Body of pancreas (tissue), 4 donors: ENCODE measurements at places on chromosomes 13 and 19. TPM values are rescaled to one million over a fixed set of nuclear protein-coding genes. Genes with fewer than 3 reads are reported as not detected.

Gene KLC3
- 11.7 TPM for total RNA-seq

Gene PLPPR3
- total RNA-seq = not detected

- H3K4me1 ChIP-seq = peaks cover 44% of the 10 kb centered on the region
- DNase-seq = no peak
- H3K36me3 ChIP-seq = peaks cover 23% of the 10 kb centered on the region
Measured at GRCh38 chr19:47264629-47265028, 8.3 kb downstream of the CCDC9 start.

- H3K27me3 ChIP-seq = no peaks in the 10 kb centered on the region
- no peaks in the 10 kb centered on the region for H3K36me3 ChIP-seq
- no peak overlapping the region for H3K27ac ChIP-seq
- no peak for DNase-seq
- no peaks in the 10 kb centered on the region for H3K4me1 ChIP-seq
Measured at GRCh38 chr13:111632906-111633305, 312.5 kb downstream of the TEX29 start.

- H3K4me3 ChIP-seq = no peak overlapping the region
- H3K4me1 ChIP-seq = peaks cover 27% of the 10 kb centered on the region
- DNase-seq = peak; percentile 65
- peaks cover 7% of the 10 kb centered on the region for H3K36me3 ChIP-seq
Measured at GRCh38 chr19:49502866-49503581, 6.8 kb downstream of the RPS11 start.

DNA sequence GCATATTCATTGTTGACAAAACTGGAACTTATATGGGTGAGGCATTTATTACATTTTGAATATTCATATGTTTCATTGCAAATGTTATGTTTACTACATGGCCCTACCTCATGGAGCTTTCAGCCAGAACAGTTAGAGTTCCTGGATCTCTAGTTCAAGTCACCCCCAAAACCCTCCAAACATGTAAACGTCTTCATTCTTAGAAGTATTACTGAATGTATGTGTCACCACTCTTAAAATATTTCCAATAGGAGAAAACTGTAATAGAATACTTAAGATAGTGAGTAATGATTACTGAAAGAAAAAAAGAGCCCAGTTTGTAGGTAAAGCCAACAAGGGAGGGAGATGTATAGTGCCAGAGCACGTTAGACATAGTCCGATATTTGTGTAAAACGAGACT lies 23.5 kb downstream of the URI1 start:
- peaks cover 25% of the 10 kb centered on the region for H3K4me1 ChIP-seq
- DNase-seq = no peak
- no peaks in the 10 kb centered on the region for H3K27me3 ChIP-seq
- H3K36me3 ChIP-seq = no peaks in the 10 kb centered on the region
- no peak overlapping the region for H3K4me3 ChIP-seq

DNA sequence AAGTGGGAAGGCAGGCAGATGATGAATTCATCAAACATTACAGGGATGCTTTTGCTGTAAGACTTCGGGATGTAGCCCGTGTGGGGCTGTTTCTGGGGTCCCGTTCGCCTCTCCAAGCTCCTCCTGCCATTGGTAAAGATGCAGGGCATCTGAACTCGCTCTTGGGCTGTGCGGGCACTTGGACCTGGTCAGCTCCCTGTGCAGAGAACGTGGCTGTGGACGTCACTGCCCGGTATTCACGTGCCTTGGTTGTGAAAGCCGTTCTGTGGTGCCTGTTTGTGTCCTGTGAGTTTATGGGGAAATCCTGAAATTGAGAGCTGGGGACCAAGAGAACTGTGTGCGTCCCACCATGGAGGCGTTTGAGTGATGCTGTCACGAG lies 5.4 kb downstream of the TFDP1 start:
- H3K36me3 ChIP-seq = peaks cover 3% of the 10 kb centered on the region
- peaks cover 10% of the 10 kb centered on the region for H3K4me1 ChIP-seq
- no peaks in the 10 kb centered on the region for H3K27me3 ChIP-seq
- no peak overlapping the region for H3K27ac ChIP-seq
- H3K4me3 ChIP-seq = no peak overlapping the region
- no peak for DNase-seq

GRCh38 chr13:24280720-24281119 lies 28.7 kb upstream of the C1QTNF9 start:
- no peaks in the 10 kb centered on the region for H3K4me1 ChIP-seq
- H3K36me3 ChIP-seq = no peaks in the 10 kb centered on the region
- H3K27ac ChIP-seq = no peak overlapping the region
- no peak overlapping the region for H3K4me3 ChIP-seq
- no peak for DNase-seq
- H3K27me3 ChIP-seq = no peaks in the 10 kb centered on the region

DNA sequence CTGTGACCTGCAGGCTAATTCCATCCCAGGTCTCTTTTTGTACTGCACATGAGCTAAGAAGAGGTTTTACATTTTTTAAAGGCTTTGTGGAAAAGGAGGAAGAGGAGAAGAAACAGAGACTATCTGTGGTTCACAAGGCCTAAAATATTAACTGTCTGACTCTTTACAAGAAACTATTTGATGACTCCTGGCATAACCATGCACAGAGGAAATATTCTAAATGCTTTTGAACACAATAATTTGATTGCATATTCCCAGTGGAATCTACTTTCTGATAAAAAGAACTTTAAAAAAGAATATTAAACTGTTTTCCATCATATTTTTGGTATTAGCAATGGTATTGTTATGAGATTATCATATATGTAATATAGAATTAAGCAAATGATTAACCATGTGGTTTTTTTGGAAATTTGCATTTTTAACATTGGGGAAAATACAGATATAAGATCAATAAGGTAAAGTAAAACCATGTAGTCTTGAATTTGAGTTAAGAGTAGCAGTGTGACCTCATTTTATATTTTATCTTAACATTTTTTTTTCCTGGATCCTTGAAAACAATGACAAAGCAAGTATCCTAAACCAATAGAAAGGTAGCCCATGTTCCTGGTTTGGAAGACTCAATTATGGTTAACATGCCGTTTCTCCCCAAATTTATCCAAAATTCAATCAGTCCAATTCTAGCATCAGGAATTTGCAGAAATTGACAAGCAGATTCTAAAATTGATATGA lies 251.0 kb downstream of the UQCRFS1 start:
- H3K4me3 ChIP-seq = no peak overlapping the region
- H3K27ac ChIP-seq = no peak overlapping the region
- no peaks in the 10 kb centered on the region for H3K36me3 ChIP-seq
- H3K27me3 ChIP-seq = no peaks in the 10 kb centered on the region

DNA sequence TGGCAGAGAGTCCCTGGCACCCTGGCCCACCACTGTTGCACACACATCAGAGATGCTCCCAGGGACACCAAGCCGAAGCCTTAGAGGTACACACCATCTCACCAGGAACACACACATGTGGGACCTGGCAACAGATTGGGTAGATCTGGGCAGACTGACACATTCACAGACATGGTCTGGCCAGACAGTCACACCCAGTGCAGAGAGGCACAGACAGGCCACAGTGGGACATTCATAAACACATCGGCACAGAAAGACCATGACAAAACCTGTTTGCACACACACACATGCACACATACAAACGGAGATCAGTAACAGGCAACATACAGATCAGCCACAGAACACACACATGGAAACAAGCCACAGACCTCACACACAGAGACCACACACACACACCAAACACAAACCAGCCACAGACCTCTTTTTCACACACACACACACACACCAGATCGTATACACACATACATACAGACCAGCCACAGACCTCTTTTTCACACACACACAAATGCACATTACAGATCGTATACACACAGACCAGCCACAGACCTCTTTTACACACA lies 6.3 kb upstream of the JUNB start:
- DNase-seq = no peak
- peaks cover 80% of the 10 kb centered on the region for H3K4me1 ChIP-seq
- no peaks in the 10 kb centered on the region for H3K36me3 ChIP-seq
- no peaks in the 10 kb centered on the region for H3K27me3 ChIP-seq
- no peak overlapping the region for H3K4me3 ChIP-seq
